Smooth muscle cell of bladder (primary cell): ENCODE measurements at places on chromosomes 2 and 18. TPM values are rescaled to one million over a fixed set of nuclear protein-coding genes. Genes with fewer than 3 reads are reported as not detected.

Gene CSRNP3
- total RNA-seq, result 0.57 and 0.74 TPM in 2 replicates

Gene ZNF638
- 98.2 and 118 TPM in 2 replicates for total RNA-seq

Gene CRYGC
- not detected in 2 replicates for total RNA-seq

Gene HS6ST1
- 25.5 and 30.0 TPM in 2 replicates for total RNA-seq

Gene DSC1
- not detected in 2 replicates for total RNA-seq

Gene ST6GAL2
- total RNA-seq, result under 0.01 and 1.1 TPM in 2 replicates

Gene CDH19
- not detected in 2 replicates for total RNA-seq

Gene KLHL14
- not detected in 2 replicates for total RNA-seq

Gene GTF2A1L
- total RNA-seq, result 0.09 and 3.6 TPM in 2 replicates

Gene ABCB11
- not detected in 2 replicates for total RNA-seq

Gene LRRC30
- not detected in 2 replicates for total RNA-seq

Gene NRP2
- 65.8 and 155 TPM in 2 replicates for total RNA-seq

Gene FLACC1
- total RNA-seq, result 0.28 and 0.74 TPM in 2 replicates

Gene CAPN14
- under 0.01 and 0.09 TPM in 2 replicates for total RNA-seq

Gene NT5DC4
- total RNA-seq, result not detected in 2 replicates

Gene MGAT4A
- 0.28 and 0.74 TPM in 2 replicates for total RNA-seq

Gene SERPINB7
- 1.4 and 4.1 TPM in 2 replicates for total RNA-seq

Gene SLC9A4
- total RNA-seq, result under 0.01 TPM in 1 of 2 replicates, not detected in the other

Gene PLGLB1
- 0.43 and 1.8 TPM in 2 replicates for total RNA-seq

Gene IL1F10
- not detected in 2 replicates for total RNA-seq

Gene CHRNG
- not detected in 2 replicates for total RNA-seq

Gene ARL4C
- total RNA-seq, result 7.8 and 17.5 TPM in 2 replicates

Gene DTNA
- total RNA-seq, result 7.4 and 11.7 TPM in 2 replicates

Gene PKDCC
- total RNA-seq, result 58.7 and 68.1 TPM in 2 replicates

Gene SGPP2
- total RNA-seq, result not detected in 2 replicates

Gene GTF3C2
- total RNA-seq, result 18.2 and 21.4 TPM in 2 replicates

Gene DUSP19
- 3.4 and 3.8 TPM in 2 replicates for total RNA-seq

Gene IL1RL2
- total RNA-seq, result 0.85 and 1.5 TPM in 2 replicates

Gene CTLA4
- not detected in 2 replicates for total RNA-seq

Gene STEAP3
- 16.8 and 18.2 TPM in 2 replicates for total RNA-seq

Gene TUBA4B
- not detected in 2 replicates for total RNA-seq

Gene LAMA1
- 11.7 and 55.3 TPM in 2 replicates for total RNA-seq

Gene GREB1
- total RNA-seq, result 1.3 and 2.1 TPM in 2 replicates

Gene ITPRIPL1
- 0.43 and 0.74 TPM in 2 replicates for total RNA-seq

Gene POTEI
- total RNA-seq, result under 0.01 TPM in 1 of 2 replicates, not detected in the other

Gene CFC1
- total RNA-seq, result not detected in 2 replicates
